ENCODE measurements at places on chromosomes 1 and 21.

DNA sequence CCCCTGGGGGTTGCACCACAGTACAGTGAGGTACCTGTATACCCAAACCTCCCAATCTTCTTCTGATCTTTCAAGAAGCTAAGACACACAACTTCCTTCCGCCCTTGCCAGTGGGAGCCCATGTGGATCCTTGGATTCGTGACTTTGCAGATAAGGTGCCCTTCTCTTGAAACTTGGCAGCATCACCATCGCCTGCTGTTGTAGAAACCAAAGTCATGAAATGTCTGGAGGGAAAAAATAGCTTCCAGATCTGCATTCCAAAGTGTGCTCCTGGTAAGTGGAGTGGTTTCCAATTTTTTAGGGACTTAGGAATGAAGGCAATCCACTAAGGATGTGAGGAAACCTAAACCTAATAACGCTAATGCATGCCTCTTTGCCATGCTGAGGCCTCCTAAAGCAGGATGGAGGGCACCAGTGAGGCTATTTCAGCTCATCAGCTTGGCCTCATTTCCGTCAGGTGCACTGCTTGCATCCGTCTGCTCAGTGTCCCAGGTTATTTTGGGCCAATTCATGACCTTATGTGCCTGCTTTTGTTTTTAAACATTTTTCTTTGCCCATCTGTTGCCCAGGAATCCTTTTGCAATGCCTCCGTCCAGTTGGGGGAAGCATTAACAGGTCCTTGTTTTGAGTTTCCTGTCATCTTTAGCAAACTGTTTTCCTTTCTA lies 8.2 kb upstream of the EFHD2 start:
- DNase-seq: no peak

DNA sequence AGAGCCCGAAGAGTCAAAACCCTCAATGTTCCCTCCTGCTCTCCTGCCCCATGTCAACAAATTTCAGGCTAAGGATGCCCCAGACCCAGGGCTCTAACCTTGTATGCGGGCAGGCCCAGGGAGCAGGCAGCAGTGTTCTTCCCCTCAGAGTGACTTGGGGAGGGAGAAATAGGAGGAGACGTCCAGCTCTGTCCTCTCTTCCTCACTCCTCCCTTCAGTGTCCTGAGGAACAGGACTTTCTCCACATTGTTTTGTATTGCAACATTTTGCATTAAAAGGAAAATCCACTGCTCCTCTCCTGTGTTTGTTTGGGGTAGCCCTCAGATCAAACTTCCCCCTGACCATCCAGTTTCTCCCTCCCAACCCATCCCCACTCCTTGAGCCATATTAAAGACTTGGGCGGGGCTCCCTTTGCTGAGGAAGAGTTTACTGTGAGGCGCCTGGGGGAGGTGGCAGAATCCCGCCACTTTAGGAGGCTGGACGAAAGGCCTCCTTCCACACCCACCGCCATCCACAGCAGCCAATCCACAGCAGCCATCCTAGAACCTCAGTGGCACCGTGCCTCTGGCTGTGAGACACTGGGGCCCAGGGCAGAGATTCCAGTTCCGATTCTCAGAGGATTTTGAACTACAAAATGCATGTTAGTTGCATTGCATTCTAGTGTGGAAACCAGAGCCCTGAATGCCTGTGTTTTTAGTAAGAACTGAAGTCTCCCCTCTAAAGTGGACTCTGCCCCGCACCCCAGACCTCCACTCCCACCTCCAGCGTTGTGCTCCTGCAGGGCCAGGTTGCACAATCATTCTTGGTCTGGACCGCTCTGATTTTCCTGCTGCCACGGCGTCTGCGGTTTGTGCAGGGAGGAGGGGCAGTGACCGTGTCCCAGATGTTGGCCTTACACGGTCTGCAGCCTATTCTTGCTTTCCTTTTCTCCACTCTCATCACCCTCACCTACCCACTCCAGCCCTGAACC lies 3.0 kb downstream of the OLFML3 start:
- DNase-seq: no peak

- DNase-seq: no peak
Observed at GRCh38 chr1:61968869-61969268, 225.8 kb upstream of the L1TD1 start.

- no peak for DNase-seq
Observed at GRCh38 chr1:9275567-9276034, 17.1 kb upstream of the SPSB1 start.

GRCh38 chr1:3910857-3911845 lies 11.1 kb upstream of the C1orf174 start:
- peak; percentile 69 for DNase-seq

- no peak for DNase-seq
Observed at GRCh38 chr1:7386226-7387052, 384.7 kb upstream of the VAMP3 start.

GRCh38 chr21:18985584-18985983 lies 582.0 kb upstream of the TMPRSS15 start:
- DNase-seq: no peak

DNA sequence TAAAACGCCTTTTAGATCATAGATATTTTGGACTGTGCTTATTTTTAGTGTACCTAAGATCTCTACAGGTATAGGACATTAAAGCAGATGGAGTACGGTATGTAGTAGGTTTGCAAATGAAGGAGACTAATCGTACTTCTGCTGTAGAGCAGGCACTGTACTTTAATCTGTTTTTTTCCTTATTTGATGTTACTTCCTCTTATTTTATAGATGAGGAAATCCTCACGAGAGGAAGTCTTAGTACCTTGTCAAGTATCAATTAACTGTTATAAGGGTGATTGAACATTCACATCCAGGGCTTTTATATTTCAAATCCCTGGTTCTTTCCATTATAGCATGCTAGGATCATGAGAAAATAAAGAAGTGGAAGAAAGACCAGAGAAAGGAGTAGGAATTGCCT lies 41.1 kb downstream of the CACHD1 start:
- no peak for DNase-seq

- no peak for DNase-seq
Observed at GRCh38 chr1:200337831-200338230, 72.0 kb downstream of the ZNF281 start.

Data from NCI-H1694 (cell line).